ENCODE measurements at places on chromosomes 3 and 15. TPM values are rescaled to one million over a fixed set of nuclear protein-coding genes. Genes with fewer than 3 reads are reported as not detected.
A peak's percentile ranks its signal among the peaks of the same experiment; 100 is the strongest.

GRCh38 chr3:41652931-41653330 lies 309.0 kb downstream of the ULK4 start:
- no peaks in the 10 kb centered on the region for H3K27me3 ChIP-seq
- no peak for DNase-seq
- no peak overlapping the region for H3K4me3 ChIP-seq
- no peaks in the 10 kb centered on the region for H3K4me1 ChIP-seq
- no peak overlapping the region for H3K27ac ChIP-seq

The STRIT1 gene
- not detected for total RNA-seq

- peaks cover 2% of the 10 kb centered on the region for H3K36me3 ChIP-seq
- H3K4me1 ChIP-seq, result peaks cover 6% of the 10 kb centered on the region
- DNase-seq, result no peak
- no peaks in the 10 kb centered on the region for H3K27me3 ChIP-seq
- H3K27ac ChIP-seq, result no peak overlapping the region
- no peak overlapping the region for H3K4me3 ChIP-seq
Measured at GRCh38 chr15:57143511-57144078, 225.2 kb downstream of the TCF12 start.

DNA sequence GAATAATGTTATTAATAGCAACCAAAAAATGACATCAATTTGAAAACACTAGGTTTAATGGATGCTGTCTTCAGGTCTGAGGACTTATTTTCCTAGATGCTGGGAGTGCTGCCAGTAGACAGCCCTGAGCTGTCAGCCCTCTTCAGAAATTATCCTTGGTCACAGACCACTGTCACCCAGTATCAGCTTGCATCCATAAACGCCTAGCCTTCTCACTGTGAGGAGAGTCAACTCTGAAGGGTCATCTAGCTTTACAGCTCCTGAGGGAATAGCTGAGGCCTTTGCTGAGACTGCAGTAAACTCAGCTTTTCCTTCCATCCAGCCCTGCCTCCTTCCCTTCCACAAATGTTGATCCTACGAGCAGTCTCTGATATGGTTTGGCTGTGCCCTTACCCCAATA lies 19.4 kb upstream of the MNS1 start:
- no peak overlapping the region for H3K27ac ChIP-seq
- no peaks in the 10 kb centered on the region for H3K36me3 ChIP-seq

GRCh38 chr3:15161133-15161532 lies 44.9 kb upstream of the CAPN7 start:
- H3K36me3 ChIP-seq, result no peaks in the 10 kb centered on the region
- H3K27me3 ChIP-seq, result peaks cover 7% of the 10 kb centered on the region
- peaks cover 5% of the 10 kb centered on the region for H3K4me1 ChIP-seq
- H3K27ac ChIP-seq, result no peak overlapping the region
- no peak overlapping the region for H3K4me3 ChIP-seq
- no peak for DNase-seq

The TMC3 gene
- total RNA-seq, result not detected

DNA sequence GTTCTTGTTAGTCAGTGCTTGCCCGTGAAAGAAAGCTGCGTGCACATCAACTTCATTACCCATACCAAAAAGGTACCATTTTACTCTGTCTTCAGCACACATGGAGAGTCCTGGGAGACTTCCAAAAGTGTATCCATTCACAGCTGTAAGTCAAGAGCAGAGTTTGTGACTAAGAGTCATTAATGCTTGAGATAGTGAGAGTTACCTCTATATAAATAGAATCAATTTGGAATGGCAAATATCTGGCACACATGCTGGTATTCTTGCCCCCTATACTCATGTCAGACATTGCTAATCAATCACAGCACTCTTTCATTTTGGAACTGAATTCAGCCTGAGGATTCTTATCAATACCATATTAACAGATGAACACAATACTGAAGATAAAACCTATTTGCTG lies 14.2 kb downstream of the CP start:
- H3K27me3 ChIP-seq, result peaks cover 10% of the 10 kb centered on the region
- H3K27ac ChIP-seq, result no peak overlapping the region
- peaks cover 7% of the 10 kb centered on the region for H3K4me1 ChIP-seq
- no peak overlapping the region for H3K4me3 ChIP-seq
- H3K36me3 ChIP-seq, result no peaks in the 10 kb centered on the region

- peaks cover 9% of the 10 kb centered on the region for H3K27me3 ChIP-seq
- H3K27ac ChIP-seq, result no peak overlapping the region
- H3K36me3 ChIP-seq, result no peaks in the 10 kb centered on the region
Measured at GRCh38 chr3:42704136-42704841, 1.7 kb upstream of the HHATL start.

The RHCG gene
- not detected for total RNA-seq

GRCh38 chr15:75921732-75922703 lies 18.3 kb downstream of the FBXO22 start:
- H3K36me3 ChIP-seq, result peaks cover 35% of the 10 kb centered on the region
- H3K4me3 ChIP-seq, result no peak overlapping the region
- peak; percentile 19 for DNase-seq
- peaks cover 19% of the 10 kb centered on the region for H3K4me1 ChIP-seq

GRCh38 chr3:169083163-169083562 lies 580.3 kb downstream of the MECOM start:
- H3K4me3 ChIP-seq, result no peak overlapping the region
- H3K36me3 ChIP-seq, result no peaks in the 10 kb centered on the region
- H3K4me1 ChIP-seq, result no peaks in the 10 kb centered on the region
- no peaks in the 10 kb centered on the region for H3K27me3 ChIP-seq
- no peak overlapping the region for H3K27ac ChIP-seq

The FRMD5 gene
- total RNA-seq, result 0.30 TPM

GRCh38 chr3:178454726-178455125 lies 81.5 kb upstream of the KCNMB2 start:
- no peaks in the 10 kb centered on the region for H3K4me1 ChIP-seq
- H3K27ac ChIP-seq, result no peak overlapping the region
- DNase-seq, result no peak
- H3K27me3 ChIP-seq, result peaks cover 16% of the 10 kb centered on the region
- H3K4me3 ChIP-seq, result no peak overlapping the region

GRCh38 chr3:184636741-184637316 lies 75.0 kb downstream of the MAGEF1 start:
- H3K4me1 ChIP-seq, result peaks cover 4% of the 10 kb centered on the region
- H3K27ac ChIP-seq, result no peak overlapping the region
- H3K4me3 ChIP-seq, result no peak overlapping the region
- DNase-seq, result peak; percentile 80
- peaks cover 3% of the 10 kb centered on the region for H3K27me3 ChIP-seq

The IL5RA gene
- total RNA-seq, result 0.30 TPM

DNA sequence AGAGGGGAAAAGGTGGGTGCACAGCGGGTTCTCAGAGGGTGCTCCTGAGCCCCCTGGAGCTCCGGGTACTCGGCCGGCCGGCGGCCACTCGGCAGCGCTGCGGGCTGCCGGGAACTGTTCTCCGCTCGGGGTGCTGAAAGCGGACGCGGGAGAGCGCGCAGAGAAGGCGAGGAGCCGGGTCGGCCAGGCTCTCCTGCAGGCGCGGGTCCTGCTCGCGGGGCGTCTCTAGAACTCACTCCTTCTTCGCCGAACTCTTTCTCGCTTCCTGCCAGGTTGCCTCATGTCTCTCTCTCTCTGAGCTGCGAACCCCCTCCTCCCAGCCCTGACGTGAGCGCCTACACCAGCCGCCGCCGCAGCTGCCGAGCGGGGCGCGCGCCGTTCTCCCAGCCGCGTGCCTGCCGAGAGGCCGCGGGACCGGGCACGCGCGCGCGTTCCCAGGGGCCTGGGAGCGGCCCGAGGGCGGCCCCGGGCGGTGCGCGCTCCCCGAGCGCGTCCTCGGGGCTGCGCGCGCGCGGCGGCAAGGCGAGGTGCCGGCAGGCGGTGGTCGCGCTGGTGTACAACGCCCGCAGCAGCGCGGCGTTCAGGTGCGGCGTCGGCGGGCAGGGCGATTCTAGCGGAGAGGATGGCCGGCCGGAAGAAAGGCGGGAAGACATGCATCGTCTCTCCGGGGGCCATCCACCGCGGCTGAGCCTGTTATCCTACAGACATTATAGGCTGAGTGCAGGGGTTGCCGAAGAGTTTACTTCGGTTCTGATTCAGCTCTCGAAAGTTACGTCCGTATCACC lies at the start of gene PEX5L:
Gene PEX5L (minus strand): TSS at position 267 of the 785 bp plus-strand sequence. CDS start 338 bp downstream, outside the sequence.
- H3K4me1 ChIP-seq, result peaks cover 9% of the 10 kb centered on the region

DNA sequence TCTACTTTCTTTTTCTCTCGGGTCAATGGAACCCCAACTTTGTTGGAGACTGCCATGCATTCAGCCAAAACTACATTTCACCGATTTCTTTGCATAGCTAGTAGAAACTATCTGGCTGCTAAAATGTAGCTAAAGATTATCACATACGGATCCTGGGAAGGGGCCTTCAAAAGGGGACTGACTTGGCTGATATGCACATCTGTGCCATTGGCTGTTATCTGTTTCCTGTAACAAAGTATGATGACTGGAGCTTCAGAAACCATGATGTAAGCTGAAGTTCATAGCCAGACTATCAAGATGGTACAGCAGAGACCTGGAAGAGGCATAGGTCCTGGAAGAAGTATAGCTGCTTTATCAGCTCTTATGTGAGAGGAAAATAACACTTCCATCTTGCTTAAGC lies 179.1 kb downstream of the NSUN3 start:
- no peak overlapping the region for H3K27ac ChIP-seq
- H3K4me1 ChIP-seq, result no peaks in the 10 kb centered on the region
- H3K36me3 ChIP-seq, result no peaks in the 10 kb centered on the region
- DNase-seq, result no peak
- no peak overlapping the region for H3K4me3 ChIP-seq

DNA sequence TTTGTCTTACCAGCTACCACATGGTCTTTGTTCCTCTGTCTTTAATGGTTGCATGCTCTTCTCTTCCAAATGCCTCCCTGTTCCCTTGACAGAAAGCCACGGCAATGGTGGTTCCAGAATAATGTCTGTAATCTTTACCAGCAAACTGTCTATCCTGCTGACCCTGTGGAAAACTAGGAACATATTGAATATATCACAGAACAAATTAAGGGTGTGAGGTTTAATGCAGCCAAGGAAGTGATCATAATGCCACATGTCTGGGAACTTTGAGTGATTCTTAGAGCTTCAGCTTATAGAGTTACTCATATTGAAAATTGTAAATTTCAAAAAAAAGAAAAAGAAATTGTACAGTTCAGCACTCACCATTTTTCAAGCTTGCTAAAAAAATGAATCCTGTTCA lies 282.9 kb upstream of the RARB start:
- H3K4me3 ChIP-seq, result no peak overlapping the region
- H3K36me3 ChIP-seq, result no peaks in the 10 kb centered on the region
- DNase-seq, result no peak

GRCh38 chr3:5217824-5218595 lies 30.5 kb downstream of the EDEM1 start:
- no peak overlapping the region for H3K4me3 ChIP-seq
- no peaks in the 10 kb centered on the region for H3K27me3 ChIP-seq
- H3K36me3 ChIP-seq, result peaks cover 55% of the 10 kb centered on the region
- H3K27ac ChIP-seq, result peak overlapping the region; percentile 30

- peak overlapping the region; percentile 93 for H3K27ac ChIP-seq
- H3K36me3 ChIP-seq, result peaks cover 8% of the 10 kb centered on the region
- H3K4me3 ChIP-seq, result peak overlapping the region; percentile 52
- no peaks in the 10 kb centered on the region for H3K27me3 ChIP-seq
Measured at GRCh38 chr15:73982222-73982962, 9.7 kb downstream of the STOML1 start.

Measured in activated CD4-positive, alpha-beta T cell treated with anti-CD3 and anti-CD28 coated beads for 36 hours (primary cell).